Heart left ventricle (tissue), 16 donors: ENCODE measurements at places on chromosomes 2 and 18.
A peak's percentile ranks its signal among the peaks of the same experiment; 100 is the strongest.

DNA sequence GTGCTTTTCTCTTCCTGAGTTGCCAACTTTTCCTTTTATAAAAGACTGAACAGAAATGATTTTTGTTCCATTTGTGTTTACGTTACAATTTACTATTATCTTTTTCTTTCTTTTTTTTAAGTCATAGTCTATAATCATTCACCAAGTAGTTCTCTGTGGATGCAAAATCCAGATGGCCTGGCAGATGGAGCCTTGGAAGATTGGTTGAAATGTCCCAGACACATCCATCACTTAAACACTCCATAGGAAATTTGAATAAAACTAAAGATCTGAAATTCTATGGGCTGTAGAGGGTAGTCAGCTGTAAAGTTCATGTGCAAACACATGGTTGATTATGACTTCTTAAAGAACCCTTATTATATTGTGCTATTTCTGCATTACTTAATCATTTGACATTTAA lies 164.8 kb upstream of the DOCK10 start:
- H3K36me3 ChIP-seq, result no peaks in the 10 kb centered on the region
- no peak overlapping the region for H3K4me3 ChIP-seq
- DNase-seq, result no peak
- no peaks in the 10 kb centered on the region for H3K27me3 ChIP-seq
- H3K4me1 ChIP-seq, result no peaks in the 10 kb centered on the region

DNA sequence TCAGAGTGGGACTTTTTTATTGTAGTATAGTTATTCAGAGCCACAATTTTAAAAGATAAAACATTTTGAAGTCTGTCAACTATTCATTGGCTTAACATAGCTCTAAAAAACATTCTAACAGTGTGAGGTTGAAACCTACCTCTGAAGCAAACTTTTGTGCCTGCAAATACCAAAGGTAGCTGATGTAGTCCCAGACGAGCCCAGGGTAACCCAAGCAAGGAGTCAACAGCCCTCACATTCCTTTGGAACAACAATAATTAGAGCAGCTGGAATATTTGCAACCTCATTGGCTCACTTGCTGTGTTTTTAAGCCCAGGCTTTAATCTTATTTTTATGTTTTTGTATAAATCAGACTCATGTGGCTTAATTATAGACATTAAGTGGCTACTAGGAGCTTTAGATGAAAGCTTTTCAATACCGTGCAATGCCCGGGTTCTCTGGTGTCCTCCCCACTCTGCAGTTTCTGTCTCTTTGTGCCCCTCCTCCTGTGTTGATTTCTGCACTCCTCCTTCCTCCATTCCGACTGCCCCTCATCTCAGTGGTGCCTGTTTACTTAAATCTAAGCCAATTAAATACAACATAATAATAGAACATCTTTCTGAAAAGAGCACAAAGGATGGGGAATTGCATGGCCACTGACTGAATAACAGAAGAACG lies 157.9 kb upstream of the UNC80 start:
- no peak overlapping the region for H3K27ac ChIP-seq
- no peak for DNase-seq
- no peak overlapping the region for H3K4me3 ChIP-seq
- no peaks in the 10 kb centered on the region for H3K27me3 ChIP-seq
- H3K36me3 ChIP-seq, result no peaks in the 10 kb centered on the region

GRCh38 chr2:150426724-150427123 lies 60.7 kb downstream of the RND3 start:
- no peaks in the 10 kb centered on the region for H3K4me1 ChIP-seq
- H3K27me3 ChIP-seq, result no peaks in the 10 kb centered on the region
- H3K36me3 ChIP-seq, result no peaks in the 10 kb centered on the region
- no peak overlapping the region for H3K4me3 ChIP-seq

- no peaks in the 10 kb centered on the region for H3K4me1 ChIP-seq
- DNase-seq, result peak; percentile 9
- H3K4me3 ChIP-seq, result no peak overlapping the region
- H3K27ac ChIP-seq, result no peak overlapping the region
- H3K36me3 ChIP-seq, result no peaks in the 10 kb centered on the region
These were observed 233.4 kb downstream of the NDUFA10 start for GRCh38 chr2:239791526-239792404.

DNA sequence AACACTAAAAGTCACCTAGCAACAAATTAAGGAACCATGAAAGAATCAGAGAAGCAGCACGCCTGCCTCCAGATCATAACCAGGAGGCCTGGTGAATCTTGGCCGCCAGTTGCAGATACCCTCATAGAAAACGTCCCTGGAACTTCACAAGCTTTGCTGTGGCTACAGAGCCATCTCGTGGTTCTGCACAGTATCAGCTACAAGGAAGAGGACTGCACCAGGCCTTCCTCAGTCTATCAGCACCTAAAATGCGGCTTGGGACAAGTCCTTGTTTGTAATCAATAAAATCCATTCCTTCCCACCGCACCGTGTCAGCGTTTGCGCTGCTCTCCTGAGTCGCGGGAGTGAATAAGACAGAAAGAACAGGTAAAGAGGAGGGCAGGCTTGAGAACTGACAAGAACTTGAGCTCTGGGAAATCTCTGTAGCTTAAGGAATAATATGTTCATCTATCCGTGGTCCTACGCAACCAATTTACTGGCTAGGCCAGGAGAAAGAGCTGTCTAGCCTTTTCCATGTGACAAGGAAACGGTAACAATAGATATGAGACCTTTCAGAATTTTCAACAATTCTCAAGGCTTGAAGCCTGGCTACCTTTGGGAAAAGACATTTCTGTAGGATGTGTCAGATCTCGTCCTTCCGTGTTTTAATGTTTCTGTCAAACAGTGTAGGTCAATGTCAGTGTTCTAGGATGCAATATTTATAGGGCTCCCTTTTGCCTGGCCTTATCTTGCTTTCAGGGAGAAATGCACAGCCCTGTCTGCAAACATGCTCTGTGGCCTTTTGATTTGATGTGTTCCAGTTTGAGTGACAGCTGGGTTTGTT lies 128.5 kb upstream of the RAB12 start:
- no peaks in the 10 kb centered on the region for H3K4me1 ChIP-seq
- H3K36me3 ChIP-seq, result no peaks in the 10 kb centered on the region
- peak; percentile 61 for DNase-seq
- no peak overlapping the region for H3K4me3 ChIP-seq
- no peaks in the 10 kb centered on the region for H3K27me3 ChIP-seq

DNA sequence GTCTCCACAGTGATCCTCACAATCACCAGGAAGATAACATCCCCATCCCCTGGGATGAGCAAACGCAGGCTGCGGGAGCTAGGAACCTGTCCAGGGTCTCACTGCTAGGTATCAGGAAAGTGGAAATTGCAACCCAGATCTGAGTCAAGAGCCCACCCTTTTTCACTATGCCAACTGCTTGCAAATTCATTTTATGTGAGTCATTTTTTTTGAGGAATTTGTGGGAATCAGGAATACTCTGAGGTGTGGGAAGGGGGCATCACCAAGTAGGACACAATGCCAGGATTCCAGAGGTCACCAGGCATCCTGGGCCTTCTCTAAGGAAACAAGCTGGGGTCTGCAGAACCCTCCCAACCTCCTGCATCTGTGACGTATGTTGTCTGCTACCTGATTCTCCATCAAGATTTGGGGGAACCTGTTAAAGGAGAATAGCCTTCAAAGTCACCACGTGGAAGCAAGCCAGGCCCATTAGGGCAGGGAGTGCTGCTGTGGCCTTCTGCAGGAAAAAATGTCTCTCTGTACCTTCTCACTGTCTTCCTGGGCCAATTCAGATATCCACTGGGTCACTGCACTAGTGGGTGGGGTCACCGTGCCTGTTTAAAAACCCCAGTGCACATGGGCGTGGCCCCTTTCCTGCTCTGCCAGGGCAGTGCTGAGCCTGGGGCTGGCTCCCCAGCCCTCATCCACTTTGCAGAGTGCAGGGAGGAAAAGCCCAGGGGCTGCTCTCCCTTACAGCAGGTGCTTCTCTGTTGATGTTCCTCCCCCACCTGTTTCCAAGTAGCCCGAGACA lies 50.2 kb downstream of the MCFD2 start:
- no peak overlapping the region for H3K4me3 ChIP-seq
- H3K27me3 ChIP-seq, result no peaks in the 10 kb centered on the region
- no peaks in the 10 kb centered on the region for H3K4me1 ChIP-seq
- no peak for DNase-seq
- H3K27ac ChIP-seq, result no peak overlapping the region
- no peaks in the 10 kb centered on the region for H3K36me3 ChIP-seq

DNA sequence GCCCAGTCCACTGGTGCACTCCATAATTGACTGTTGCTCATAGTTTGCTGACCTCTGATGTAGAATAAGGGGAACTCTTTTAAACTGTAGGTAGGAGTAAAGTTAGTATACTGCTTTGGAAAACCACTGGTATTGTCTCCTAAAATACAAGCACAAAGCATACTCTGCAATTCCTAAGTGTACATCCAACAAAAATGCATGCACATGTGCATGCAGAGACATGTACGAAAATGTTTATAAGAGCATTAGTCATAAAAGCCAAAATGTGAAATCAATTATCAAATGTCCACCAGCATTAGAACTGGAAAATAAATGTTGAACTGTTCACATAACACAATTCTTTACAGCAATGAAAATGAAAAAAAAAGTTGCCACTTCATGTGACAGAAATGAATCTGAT lies 39.8 kb upstream of the DDX18 start:
- no peak overlapping the region for H3K4me3 ChIP-seq
- DNase-seq, result no peak
- H3K4me1 ChIP-seq, result no peaks in the 10 kb centered on the region
- H3K27me3 ChIP-seq, result peaks cover 3% of the 10 kb centered on the region

- no peaks in the 10 kb centered on the region for H3K36me3 ChIP-seq
- DNase-seq, result no peak
- no peaks in the 10 kb centered on the region for H3K27me3 ChIP-seq
- peaks cover 55% of the 10 kb centered on the region for H3K4me1 ChIP-seq
- H3K27ac ChIP-seq, result peak overlapping the region; percentile 96
These were observed 2.4 kb downstream of the MEX3C start for GRCh38 chr18:51195086-51195450.

DNA sequence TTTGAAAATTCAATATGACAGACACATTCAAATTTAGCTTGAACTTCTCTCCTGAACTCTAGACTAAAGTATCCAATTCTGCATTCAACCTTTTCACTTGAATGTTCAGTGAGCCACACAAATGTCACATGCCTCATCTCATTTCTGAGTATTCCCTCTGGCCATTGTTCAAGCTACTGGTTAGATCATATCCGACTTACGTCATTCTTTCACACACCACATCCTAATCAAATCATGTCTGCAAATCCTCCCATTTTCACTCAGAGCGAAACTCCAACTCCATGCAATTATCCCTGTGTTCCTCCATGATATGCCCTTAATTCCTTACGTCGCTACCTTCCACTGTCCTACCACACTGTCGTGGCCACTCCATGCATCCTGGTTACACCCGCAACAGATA lies 425.1 kb downstream of the CBLN2 start:
- H3K27ac ChIP-seq, result no peak overlapping the region
- no peaks in the 10 kb centered on the region for H3K36me3 ChIP-seq
- H3K4me3 ChIP-seq, result no peak overlapping the region
- no peak for DNase-seq
- no peaks in the 10 kb centered on the region for H3K4me1 ChIP-seq

GRCh38 chr2:144937910-144938709 lies 418.2 kb upstream of the ZEB2 start:
- no peak overlapping the region for H3K4me3 ChIP-seq
- no peaks in the 10 kb centered on the region for H3K36me3 ChIP-seq
- DNase-seq, result peak; percentile 49
- peaks cover 9% of the 10 kb centered on the region for H3K4me1 ChIP-seq

GRCh38 chr2:150944315-150944714 lies 317.3 kb downstream of the RBM43 start:
- no peaks in the 10 kb centered on the region for H3K4me1 ChIP-seq
- H3K4me3 ChIP-seq, result no peak overlapping the region
- DNase-seq, result no peak
- H3K36me3 ChIP-seq, result no peaks in the 10 kb centered on the region
- no peak overlapping the region for H3K27ac ChIP-seq
- H3K27me3 ChIP-seq, result no peaks in the 10 kb centered on the region

- no peaks in the 10 kb centered on the region for H3K27me3 ChIP-seq
- H3K4me1 ChIP-seq, result no peaks in the 10 kb centered on the region
- no peak overlapping the region for H3K27ac ChIP-seq
- no peak for DNase-seq
These were observed 35.7 kb upstream of the NEMP2 start for GRCh38 chr2:190569994-190570755.

GRCh38 chr2:19554520-19554919 lies 196.1 kb upstream of the OSR1 start:
- H3K36me3 ChIP-seq, result no peaks in the 10 kb centered on the region
- no peak for DNase-seq
- no peaks in the 10 kb centered on the region for H3K27me3 ChIP-seq
- H3K27ac ChIP-seq, result no peak overlapping the region
- H3K4me1 ChIP-seq, result no peaks in the 10 kb centered on the region

- H3K36me3 ChIP-seq, result no peaks in the 10 kb centered on the region
- peak; percentile 51 for DNase-seq
- no peak overlapping the region for H3K4me3 ChIP-seq
- H3K27me3 ChIP-seq, result peaks cover 3% of the 10 kb centered on the region
These were observed 384.5 kb downstream of the MTX2 start for GRCh38 chr2:176653479-176654443.

DNA sequence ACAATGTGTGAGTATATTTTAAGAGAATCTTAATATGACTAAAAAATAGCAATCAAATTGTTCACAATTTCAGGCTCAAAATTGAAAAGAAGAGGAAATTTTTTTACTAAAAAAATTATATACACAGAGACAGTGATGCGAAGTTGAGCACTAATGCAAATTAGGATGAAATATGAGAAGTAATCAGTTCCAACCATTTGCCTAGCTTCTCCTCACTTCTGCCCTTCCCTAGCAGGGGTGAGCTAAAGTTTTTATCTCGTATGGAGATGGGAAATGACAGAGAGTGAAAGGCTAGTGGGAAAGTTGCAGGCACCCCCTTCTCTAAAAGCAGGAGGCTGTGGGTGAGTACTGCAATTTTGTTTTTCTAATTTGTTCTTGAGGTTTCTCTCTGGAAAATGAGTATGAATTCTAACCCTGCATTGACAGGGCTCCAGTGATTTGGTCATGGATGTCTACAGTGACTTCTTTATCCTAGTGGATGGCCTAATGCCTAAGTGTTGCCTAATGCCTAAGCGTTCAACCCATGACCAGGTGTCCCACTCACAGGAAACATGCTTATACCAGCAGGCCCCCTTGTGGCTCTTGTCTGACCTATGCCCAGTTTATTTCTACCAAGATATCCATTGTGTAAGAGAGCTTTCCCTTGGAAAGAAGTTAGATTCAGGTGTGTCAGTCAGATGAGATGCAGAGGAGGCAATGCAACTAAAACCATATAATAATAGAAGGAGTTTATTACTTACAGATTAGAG lies 78.0 kb upstream of the HNMT start:
- peaks cover 13% of the 10 kb centered on the region for H3K27me3 ChIP-seq
- no peak overlapping the region for H3K27ac ChIP-seq
- DNase-seq, result no peak
- H3K4me1 ChIP-seq, result no peaks in the 10 kb centered on the region

GRCh38 chr2:129656081-129656598 lies 323.3 kb upstream of the RAB6C start:
- DNase-seq, result no peak
- H3K27me3 ChIP-seq, result no peaks in the 10 kb centered on the region

GRCh38 chr2:239831001-239831731 lies 194.0 kb downstream of the NDUFA10 start:
- no peak for DNase-seq
- H3K36me3 ChIP-seq, result no peaks in the 10 kb centered on the region
- H3K4me1 ChIP-seq, result no peaks in the 10 kb centered on the region
- H3K27me3 ChIP-seq, result peaks cover 21% of the 10 kb centered on the region

- no peaks in the 10 kb centered on the region for H3K36me3 ChIP-seq
- peaks cover 11% of the 10 kb centered on the region for H3K4me1 ChIP-seq
- DNase-seq, result no peak
- no peak overlapping the region for H3K27ac ChIP-seq
These were observed 166.7 kb downstream of the SH3RF3 start for GRCh38 chr2:109295781-109296117.
